ENCODE measurements at places on chromosomes 13 and 19. TPM values are rescaled to one million over a fixed set of nuclear protein-coding genes. Genes with fewer than 3 reads are reported as not detected.

Gene FEM1A
- polyA plus RNA-seq: 2.7 TPM

Gene ENOX1
- 0.13 TPM for polyA plus RNA-seq

Gene CDC34
- polyA plus RNA-seq: 41.1 TPM

Gene CEACAM5
- polyA plus RNA-seq: not detected

Gene CGB1
- polyA plus RNA-seq: not detected

Gene FBXO17
- polyA plus RNA-seq: 4.5 TPM

Gene PPP5C
- polyA plus RNA-seq: 81.8 TPM

Gene ACER1
- polyA plus RNA-seq: not detected

Gene NCLN
- 69.6 TPM for polyA plus RNA-seq

Gene ZNF420
- polyA plus RNA-seq: 10.6 TPM

Gene PAF1
- polyA plus RNA-seq: 45.1 TPM

Gene KANK3
- polyA plus RNA-seq: 0.62 TPM

Gene CGB8
- polyA plus RNA-seq: not detected

Gene LGALS7B
- polyA plus RNA-seq: not detected

Gene ATP8B3
- polyA plus RNA-seq: 0.54 TPM

Gene NLRP4
- not detected for polyA plus RNA-seq

Gene PSG2
- polyA plus RNA-seq: not detected

Gene FAM187B
- polyA plus RNA-seq: not detected

Gene BRSK1
- polyA plus RNA-seq: not detected

Gene SIGLEC12
- not detected for polyA plus RNA-seq

Gene ZNF154
- polyA plus RNA-seq: 0.74 TPM

Gene SYCN
- polyA plus RNA-seq: not detected

Gene FOXO1
- 0.73 TPM for polyA plus RNA-seq

Gene LHB
- not detected for polyA plus RNA-seq
